HFF-Myc (cell line): ENCODE measurements at places on chromosomes 2 and 18.

DNA sequence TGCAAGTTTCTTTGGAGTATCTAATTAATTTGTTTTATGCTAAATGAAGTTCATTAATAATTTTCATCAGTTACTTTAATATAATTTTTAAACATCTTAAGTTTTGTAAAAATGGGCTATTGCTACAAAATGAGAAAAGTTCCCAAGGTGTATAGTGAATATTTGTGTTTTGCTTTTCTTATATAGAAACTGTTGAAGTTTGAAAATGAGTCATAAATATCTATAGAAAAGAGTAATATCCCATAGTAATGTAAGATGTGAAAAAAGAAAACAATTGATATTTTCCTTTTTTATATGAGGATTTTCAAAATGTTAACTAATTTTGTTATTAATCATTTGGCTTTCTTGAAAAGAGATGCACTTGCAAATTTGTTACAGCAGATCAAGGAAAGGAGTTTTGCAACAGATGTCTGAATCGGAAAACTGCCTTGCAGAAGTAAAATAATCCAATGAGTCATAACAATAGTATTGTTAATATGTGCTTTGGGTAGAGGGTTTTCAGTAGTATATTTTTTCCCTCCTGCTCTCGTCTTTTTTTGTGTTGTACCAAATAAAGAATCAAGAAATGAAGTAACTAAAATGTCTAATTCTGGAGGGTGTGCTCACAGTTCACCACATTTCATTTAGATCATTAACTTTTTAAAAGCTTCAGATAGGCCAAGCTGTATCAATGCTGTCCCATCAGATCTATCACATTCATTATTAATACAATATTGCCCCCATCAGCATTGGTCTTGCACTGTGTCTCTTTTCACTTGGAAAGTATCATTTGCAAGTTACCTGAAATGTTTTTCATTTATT is 15.5 kb downstream of the DUSP19 start:
- no peak for DNase-seq

GRCh38 chr2:74179063-74179865 is 585 bp upstream of the MOB1A start:
- DNase-seq: no peak

DNA sequence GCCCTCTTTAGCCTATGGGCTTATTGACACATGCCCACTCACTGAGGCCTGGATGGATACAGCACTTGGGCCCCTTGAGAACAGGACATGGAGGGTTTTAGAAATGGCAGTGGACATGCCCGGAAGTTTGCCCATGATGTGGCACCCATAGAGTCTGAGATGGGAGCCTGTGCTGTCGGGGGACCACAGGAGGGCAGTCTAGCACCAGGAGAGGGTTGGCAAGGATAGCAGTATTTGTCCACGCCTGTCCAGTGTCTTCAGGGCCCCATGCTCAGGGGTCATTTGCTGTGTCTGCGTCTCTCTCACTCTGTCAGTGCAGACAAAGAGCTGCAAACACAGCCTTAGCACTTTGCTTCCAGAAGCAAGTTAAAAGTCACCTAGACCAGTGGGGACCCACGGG is 48.7 kb downstream of the IL1RL2 start:
- DNase-seq: no peak

GRCh38 chr18:21004726-21005125 is 106.9 kb downstream of the ROCK1 start:
- peak; percentile 27 for DNase-seq

DNA sequence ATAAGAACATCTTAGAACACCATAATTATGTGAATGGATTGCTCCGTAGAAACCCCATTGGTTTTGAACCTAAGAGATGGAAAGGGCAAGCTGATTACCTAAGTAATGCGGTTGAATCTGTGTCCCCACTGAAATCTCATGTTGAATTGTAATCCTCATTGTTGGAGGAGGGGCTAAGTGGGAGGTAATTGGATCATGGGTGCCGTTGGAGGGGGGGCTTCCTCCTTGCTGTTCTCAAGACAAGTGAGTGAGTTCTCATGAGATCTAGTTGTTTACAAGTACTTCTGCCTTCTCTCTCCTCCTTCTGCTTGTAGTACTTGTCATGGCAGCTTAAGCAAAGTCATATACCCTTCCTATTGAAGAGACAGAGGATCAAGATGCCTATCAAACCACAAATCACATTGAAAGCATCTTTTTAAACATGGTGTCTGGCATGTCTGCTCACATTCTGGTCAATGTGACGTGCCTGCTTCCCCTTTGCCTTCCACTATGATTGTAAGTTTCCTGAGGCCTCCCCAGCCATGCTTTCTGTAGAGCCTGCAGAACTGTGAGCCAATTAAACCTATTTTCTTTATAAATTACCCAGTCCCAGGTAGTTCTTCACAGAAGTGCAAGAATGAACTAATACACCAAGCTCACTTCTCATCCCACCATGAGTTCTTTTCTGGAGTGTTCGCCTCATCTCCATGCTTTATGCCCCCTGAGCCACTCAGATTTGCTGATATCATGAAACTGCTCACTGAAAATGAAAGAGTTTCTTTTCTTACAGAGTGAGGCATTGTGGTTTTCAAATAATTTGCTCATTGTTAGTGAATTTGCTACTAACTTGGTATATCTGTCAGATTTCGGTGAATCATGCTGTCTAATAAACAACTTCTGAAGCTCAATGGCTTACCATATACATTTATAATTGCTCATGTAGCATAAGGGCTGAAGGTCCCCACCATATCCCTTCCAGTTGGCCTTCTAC is 23.6 kb downstream of the KCNE4 start:
- no peak for DNase-seq

- DNase-seq: peak; percentile 32
Measured at GRCh38 chr18:48896875-48897511, 53.8 kb downstream of the SMAD7 start.

- no peak for DNase-seq
Measured at GRCh38 chr18:48136827-48137373, 206.4 kb upstream of the SMAD2 start.

GRCh38 chr2:175025233-175025632 is 20.1 kb upstream of the CHN1 start:
- no peak for DNase-seq

GRCh38 chr2:24743924-24744323 is 49.3 kb downstream of the PTRHD1 start:
- no peak for DNase-seq

DNA sequence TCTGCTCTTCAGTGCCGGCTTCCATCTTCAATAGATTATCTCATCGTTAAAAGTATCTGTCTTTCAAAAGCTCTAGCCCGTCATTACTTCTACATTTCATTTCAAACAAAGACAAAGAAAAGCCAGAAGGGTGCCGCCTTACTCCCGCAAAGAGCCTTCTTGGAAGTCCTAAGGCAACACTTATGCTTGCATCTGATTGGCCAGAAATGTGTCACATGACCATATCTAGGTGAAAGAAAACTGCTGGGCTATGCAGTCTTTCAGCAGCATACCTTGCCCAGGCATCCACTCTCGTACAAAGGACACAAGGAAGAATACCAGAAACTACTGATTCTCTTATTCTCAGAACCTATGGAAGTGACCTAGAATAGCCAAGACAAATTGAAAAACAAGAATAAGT is 217.1 kb upstream of the SLC35G4 start:
- no peak for DNase-seq

DNA sequence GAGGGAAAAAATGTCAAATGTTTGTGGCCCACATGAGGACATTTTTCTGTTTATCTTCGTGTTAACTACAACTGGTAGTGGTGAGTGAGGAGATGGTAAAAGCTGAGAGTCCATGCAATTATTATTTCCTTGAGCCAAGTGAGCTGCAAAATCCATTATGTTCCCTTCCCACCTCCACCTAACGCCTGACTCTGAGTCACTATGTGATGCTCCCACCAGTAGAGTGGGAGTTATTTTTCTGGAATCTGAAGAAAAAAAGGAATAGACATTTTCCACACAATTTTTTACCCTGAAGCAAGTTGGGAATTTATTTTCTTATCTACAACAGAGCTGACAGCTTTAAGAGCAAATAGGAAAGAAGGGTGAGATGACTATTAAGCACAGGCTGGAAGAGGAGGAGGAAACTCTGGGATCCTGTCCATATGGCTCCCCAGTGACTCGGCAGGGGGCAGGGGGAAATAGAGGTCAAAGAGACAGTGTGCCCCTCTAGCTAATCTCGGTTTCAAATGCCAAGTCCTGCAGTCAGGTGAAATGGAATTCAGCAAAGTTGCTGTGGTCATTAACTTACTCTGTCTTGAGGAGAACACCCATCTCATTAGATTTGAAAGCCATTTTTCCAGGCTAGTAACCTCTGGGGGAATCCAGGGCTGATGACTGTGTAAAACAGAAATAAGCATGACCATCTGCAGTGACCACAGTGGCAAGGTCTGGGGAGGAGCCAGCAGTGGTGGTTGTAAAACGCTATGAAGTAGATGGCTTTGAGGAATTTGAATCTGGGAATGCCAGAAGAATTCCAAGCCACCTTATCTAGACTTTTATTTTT is 463.9 kb downstream of the STK39 start:
- no peak for DNase-seq

DNA sequence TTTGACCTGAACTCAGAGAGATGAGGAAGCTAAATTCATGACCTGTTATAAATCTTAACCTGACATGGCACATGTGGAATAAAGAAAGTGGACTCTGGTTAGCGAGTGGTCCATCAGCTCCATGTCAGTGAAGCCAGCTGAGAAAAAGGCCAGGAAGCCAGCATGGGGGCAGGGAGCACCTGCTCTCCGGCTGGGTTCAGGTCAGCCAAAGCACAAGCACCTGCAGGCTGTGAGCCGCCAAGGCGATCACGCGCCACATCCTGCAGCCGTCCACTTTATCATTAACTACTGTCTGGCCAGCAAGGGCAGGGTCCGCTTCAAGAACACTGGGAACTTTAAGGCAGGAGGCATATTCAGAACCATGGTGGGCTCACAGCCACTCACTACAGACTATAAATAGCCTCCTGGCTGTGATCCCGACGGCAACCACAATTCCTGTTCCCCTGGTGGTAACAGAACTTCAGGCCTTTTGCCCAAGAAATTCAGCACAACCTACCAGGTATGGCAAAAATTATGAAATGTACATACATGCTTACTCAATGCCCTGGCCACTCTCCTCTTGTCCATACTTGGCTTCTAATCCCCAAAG is 35.5 kb downstream of the ACVR1 start:
- DNase-seq: no peak

DNA sequence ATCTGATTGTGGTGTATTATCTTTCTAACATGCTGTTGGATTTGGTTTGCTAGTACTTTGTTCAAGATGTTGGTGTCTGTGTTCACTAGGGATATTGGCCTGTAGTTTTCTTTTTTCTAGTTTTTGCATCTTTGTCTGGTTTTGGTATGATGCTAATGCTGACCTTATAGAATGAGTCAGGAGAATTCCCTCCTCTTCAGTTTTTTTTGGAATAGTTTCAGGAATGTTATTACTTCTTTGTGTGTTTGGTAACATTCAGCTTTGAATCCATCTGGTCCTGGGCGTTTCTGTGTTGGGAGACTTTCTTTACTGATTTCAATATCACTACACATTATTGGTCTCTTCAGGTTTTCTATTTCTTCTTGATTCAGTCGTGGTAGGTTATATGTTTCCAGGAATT is 124.2 kb upstream of the EPB41L5 start:
- peak; percentile 69 for DNase-seq

- peak; percentile 38 for DNase-seq
Measured at GRCh38 chr18:46278481-46279465, 174.6 kb downstream of the HAUS1 start.

GRCh38 chr18:79615091-79615490 is 64.5 kb upstream of the CTDP1 start:
- no peak for DNase-seq

GRCh38 chr2:112493048-112493447 is 11.1 kb downstream of the TTL start:
- no peak for DNase-seq

DNA sequence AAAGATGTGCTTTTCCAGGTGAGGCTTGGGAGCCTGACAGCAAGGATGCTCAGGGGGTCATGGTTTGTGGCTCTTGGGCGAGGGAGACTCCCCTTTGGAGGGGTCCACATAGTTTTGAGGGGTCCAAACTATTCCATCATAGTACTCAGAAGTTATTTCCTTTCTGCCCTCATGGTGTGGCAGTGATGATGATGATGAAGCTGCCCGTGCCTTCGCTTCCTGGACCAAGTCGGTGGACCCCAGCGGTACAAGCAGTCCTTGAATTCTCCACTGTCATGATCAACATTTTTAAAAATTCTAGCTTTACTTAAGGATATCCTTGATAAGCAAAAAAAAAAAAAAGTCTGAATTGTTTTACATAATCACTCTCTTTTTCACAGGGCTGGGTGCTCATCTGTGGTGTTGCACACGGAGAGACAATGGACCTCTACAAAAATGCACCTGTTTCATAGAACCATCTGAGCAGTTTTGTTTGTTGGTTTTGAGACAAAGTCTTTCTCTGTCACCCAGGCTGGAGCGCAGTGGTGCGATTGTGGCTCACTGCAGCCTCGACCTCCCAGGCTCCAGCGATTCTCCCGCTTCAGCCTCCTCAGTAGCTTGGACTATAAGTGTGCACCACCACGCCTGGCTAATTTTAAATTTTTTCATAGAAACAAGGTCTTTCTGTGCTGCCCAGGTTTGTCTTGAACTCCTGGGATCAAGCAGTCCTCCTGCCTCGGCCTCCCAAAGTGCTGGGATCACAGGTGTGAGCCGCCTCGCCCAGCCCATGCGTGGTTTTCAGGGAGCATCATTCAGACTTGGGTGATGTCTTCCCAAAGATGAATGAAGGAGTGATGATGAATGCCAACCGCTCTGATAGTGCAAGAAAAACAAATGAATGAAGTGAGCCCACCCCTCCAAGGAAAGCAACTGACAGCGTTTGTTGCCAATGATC is 271.4 kb upstream of the HDAC4 start:
- no peak for DNase-seq
